ENCODE measurements at places on chromosomes 2 and 18.

DNA sequence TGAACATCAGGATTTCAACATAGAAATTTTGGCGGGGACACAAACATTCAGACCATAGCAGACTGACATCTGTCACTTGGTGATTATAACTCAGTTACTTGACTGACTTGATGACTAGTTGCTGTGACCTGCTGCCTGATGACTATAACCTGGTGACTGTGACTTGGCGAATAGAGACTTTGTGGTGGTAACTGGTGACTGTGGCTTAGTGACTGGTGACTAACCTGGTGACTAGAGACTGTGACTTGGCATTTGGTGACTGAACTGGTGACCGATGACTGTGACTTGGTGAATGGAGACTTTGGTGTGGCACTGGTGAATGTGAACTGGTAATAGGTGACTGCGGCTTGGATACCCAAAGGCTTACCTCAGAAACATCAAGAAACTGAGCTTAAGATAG is 563.1 kb upstream of the FAM98A start:
- DNase-seq = no peak

DNA sequence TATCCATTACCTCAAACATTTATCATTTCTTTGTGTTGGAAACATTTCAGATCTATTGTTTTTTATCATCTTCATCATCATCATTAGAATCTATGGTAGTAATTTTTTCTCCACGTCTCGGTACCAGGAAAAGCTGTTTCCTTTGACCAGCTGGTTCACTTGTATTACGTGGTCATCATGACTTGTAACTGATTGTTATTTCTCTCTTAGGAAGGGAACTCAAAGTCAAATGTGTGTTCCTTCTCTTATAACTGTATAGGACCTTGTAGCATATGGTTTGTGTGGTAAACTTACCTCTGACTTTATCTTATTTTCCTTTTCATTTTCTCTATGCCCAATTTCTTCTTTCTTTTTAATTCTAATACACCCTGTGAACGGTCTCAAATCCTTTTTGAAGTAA is 16.5 kb downstream of the NCOA1 start:
- no peak for DNase-seq

DNA sequence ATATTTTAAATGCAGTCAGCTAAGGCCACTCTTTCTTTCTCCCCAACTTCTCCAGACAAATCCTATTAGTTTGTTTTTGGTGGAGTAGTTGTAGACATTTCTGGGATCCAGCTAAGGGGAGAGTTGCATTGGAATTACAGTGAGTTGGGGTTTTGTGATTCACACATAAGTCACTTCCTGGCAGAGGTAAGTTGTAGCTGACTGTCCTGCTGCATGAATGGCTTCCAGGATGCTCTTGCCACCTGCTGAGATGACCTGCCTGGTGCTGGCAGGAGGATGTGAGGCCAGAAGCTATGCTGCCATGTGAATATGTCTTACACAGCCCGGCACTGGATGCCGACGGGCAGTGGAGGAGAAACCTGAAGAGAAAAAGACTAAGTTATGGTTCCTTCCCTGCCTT is 243.7 kb downstream of the TDRD15 start:
- no peak for DNase-seq

GRCh38 chr2:189129971-189130370 is 49.6 kb downstream of the COL5A2 start:
- no peak for DNase-seq

DNA sequence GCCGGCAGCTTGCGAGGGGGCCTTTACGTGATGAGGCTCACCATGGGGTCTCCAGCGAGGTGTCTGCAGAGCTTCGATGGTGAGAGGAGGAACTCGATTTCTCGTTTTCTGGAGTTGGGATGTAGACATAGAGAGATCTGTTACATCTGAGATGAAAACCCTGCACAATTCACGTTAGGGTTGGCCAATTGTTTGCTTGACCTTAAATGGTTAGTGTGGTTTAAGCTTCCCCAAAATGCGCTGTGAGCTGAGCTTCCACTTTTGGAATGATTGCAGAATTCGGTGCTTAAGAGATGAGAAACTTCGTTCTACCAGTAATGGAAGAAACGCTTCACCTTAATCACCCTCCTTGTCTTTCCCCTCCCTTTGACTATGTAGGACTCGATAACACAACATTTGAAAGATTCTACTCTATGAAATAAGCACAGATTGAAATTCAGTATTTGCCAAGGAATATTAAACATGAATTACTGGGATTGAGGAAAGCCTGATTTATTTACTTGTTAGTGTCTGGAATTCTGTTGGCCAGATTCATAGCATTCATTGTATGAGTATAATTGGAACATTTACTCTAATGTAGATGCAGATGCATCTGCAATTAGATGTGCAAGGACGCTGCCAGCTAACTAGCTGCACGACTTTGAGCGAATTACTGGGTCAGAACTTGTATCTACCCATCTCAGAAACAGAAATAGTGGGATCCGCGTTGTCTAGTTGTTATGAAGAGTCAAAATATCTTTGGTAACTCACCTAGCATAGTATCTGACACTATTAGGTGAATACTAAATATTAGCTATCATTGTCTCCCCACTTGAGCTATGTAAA is 1.6 kb upstream of the KLF7 start:
- DNase-seq = peak; percentile 35

GRCh38 chr18:46067438-46068007 is 4.5 kb downstream of the PSTPIP2 start:
- DNase-seq = no peak

DNA sequence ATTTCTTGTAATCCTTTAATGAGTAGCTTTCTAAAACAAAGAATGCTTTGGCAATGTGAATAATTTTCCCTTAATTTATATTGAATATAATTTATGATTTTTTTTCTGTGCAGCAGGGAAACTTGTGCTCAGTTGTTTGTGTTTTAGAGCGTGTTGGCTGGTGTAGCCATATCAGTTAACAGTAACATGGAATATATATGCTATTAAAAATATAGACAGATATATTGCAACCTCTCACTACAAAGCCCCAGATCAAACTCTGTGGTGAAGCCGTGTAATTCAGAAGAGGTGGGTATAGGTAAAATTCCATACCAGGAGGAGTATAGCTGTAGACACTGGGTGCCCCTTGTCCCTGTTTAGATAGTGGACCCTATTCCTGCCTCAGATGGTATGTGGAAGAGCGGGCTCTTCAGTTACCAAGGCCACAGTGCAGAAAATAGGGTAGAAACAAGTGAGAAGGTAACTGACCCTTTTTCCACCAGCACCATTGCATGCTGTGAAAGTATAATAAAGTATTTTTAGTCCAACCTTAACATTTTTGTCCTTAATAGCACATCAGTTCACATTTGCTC is 18.1 kb upstream of the RASGRP3 start:
- DNase-seq = no peak

GRCh38 chr2:181178823-181179412 is 198.5 kb downstream of the UBE2E3 start:
- peak; percentile 65 for DNase-seq

- DNase-seq = no peak
Measured at GRCh38 chr2:45141883-45142866, 132.9 kb upstream of the SIX2 start.

- no peak for DNase-seq
Measured at GRCh38 chr18:40346146-40346545, 1608.9 kb upstream of the PIK3C3 start.

DNA sequence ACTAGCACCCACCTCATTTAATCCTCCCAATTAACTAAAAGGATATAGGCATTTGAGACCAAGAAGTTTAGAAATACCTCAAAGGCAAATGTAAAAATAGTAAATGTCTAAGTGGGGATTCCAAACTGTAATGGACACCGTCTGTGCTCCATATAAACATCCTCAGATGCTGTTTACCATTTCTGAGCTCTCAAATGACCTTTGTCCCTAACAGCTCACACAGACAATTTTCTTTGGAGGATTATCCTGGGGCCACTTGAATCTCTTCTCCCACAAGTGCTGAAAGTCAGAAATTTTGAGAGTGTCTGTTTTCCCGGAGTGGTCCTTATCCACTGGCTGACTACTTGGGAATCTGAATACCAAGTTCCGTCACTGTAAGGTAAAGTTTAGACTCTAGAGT is 1418.9 kb downstream of the LRP1B start:
- no peak for DNase-seq

DNA sequence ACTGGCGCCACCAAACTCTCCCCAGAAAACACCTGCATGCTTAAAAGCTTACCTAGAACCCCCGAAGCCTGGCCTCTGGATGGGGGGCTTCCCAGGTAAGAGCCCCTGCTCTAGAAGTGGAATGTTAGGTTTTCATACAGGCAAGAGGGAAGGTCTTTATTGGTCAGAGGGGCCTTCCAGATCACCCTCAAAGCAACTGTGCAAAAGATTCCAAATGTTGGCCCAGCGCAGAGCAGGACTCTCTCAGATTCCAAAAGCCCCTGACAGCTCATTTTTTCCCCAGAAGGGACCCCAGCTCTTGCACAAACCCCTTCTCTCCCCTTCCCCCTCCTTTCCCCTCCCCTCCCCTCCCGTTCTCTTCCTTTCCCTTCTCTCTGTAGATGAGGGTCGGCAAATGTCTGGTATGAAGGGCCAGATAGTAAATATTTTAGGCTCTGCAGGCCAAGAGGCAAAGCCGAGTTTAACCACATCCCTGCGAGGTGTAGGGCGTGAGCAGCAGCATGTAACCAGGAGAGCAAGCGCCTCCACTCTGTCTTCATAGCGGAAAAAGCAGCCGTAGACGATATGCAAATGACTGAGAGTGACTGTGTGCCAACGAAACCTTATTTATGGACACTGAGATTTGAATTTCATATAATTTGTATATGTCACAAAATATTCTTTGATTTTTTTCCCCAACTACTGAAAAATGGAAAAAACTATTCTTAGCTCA is 116.9 kb downstream of the SMAD7 start:
- peak; percentile 77 for DNase-seq

DNA sequence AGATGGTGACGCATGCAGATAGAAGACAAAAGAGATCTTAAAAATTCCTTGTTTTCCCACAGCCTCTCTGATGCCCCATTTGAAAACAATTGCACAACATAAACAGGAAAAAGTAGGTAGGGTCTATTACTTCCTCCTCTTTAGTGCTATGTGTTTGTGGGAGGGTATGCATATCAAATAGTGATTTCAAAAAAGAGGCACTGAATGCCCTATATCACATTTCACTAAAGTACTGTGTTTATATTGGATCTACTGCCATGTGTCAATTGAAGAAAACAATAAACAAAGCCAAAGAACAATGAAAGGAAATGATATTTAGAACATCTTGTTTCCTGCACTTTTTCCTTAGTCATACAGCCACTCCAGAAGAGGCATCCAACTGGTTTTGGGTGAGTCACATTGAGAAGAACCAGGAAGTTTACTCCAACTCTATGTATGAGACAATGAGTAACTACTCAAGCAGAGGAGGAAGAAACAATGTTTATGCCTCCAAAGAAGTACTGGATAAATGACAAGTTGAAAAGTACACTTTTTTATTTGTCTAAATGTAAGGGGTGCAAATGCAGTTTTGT is 583.6 kb downstream of the FBXO15 start:
- no peak for DNase-seq

DNA sequence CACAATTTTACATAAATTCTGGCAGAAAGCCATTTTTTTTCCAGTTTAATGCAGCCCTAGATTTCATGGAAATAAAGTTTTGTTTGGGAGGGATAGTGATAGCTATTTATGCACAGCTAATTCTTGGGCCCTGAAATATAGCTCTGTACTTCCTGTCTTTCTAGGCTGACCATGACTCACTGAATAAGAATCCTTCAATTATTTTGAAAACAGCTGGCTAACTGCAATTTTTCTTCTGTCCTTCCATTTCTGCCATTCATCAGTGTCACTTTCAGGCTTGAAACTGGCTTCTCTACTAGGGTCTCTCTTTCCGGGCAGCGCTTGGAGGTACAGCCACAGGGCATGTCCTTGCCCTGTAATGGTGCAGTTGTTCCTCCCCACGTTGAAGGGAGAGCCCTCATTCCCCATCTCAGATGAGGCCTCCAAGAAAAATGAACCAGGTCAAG is 97.1 kb upstream of the TMEM178A start:
- DNase-seq = no peak

- DNase-seq = no peak
Measured at GRCh38 chr2:207487650-207488311, 42.0 kb upstream of the CREB1 start.

GRCh38 chr2:140376686-140377085 is 1596.5 kb upstream of the NXPH2 start:
- no peak for DNase-seq

GRCh38 chr2:212237350-212238095 is 301.1 kb downstream of the ERBB4 start:
- DNase-seq = no peak

- no peak for DNase-seq
Measured at GRCh38 chr2:241109210-241110088, 7.4 kb upstream of the MTERF4 start.

DNA sequence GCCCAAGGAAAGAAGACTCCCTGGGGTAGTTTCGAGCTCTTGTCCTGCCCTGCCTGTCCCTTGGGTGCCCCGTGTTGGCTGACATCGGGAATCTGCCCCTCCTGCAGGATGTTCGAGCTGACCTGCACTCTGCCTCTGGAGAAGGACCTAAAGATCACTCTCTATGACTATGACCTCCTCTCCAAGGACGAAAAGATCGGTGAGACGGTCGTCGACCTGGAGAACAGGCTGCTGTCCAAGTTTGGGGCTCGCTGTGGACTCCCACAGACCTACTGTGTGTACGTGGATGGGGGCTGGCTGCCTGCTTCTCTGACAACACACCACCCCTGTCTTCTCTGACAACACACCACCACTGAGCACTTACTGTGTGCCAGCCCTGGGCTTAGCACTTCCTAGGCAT is 210.8 kb downstream of the DYSF start:
- DNase-seq = no peak

DNA sequence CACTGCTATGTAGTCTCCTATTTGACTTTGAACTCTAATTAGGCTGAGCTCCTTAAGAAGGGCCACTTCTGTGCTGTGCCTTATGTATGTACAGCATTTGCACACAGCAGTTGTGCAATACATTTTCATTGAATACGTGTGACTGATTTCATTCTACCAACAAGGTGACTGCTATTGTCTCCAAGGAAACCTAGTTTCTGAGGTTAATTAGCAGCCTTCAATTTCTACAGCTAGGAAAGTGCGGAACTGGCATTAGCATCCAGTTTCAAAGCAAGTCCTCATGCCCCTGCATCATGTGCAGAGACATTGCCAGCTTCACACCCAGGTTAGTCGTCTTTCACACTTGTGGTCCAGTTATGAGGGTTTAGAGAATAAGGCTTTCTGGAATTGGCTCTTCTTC is 58.6 kb downstream of the NCK2 start:
- peak; percentile 46 for DNase-seq

GRCh38 chr2:72762276-72762675 is 63.6 kb downstream of the EXOC6B start:
- no peak for DNase-seq

GRCh38 chr2:20052861-20053281 is 1.4 kb upstream of the LAPTM4A start:
- DNase-seq = no peak

- no peak for DNase-seq
Measured at GRCh38 chr2:22481486-22482259, 903.3 kb upstream of the KLHL29 start.

- peak; percentile 90 for DNase-seq
Measured at GRCh38 chr2:47782671-47783485, at the start of gene MSH6. TSS of gene MSH6 (plus strand) at chr2:47783145. CDS start at chr2:47783234, 89 bp downstream.
